ENCODE measurements at places on chromosomes 3 and 15.

DNA sequence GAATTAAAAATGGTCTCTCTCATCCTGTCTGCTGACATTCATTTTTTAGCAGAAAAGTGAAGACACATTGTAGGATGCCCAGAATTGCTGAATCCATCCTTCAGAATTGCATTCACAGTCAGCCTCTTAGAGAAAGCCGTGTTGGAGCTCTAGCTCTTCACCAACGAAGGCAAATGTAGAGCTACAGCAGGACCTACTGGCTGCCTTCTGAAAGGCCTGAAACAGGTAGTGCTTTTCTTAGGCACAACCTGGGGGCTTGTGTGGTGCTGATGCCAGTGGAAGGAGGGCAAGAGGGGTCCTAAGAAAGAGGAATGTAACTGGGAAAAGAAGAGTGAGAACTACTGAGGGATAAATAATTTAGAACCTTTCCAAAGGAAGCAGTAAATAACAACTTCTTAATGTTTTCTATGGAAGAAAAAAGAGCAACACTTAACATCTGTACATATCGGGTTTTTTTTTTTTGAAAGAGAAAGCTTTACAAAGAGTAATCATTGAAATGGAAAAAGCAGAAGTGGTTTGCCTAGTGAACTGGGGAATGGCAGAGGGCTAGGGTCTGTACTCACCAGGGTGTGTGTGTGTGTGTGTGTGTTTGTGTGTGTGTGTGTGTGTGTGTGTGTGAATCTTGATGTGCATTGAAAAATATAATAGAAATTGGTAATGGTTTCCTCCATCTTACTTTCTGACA is 297.8 kb downstream of the SATB1 start:
- no peak for DNase-seq

GRCh38 chr3:76152028-76152427 is 366.7 kb upstream of the ZNF717 start:
- no peak for DNase-seq

- no peak for DNase-seq
These were observed 68.1 kb upstream of the NMNAT3 start for GRCh38 chr3:139745831-139746230.

DNA sequence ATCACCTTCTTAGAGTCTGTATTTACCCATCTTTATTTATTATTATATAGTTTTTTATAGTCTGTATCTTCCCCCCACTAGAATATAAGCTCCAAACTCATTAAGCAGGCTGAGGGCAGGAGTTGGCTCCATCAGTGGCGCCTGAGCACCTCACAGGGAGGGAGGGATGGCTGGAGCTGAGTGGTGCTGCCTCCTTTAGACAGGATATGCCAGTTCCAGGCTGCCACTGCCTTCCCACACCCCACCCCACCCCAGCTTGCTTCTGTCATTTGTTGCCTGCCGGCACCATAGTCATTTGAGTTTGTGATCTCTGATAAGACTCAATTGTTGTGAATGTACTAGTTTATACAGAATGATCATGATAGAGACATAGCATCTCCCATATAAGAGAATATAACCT is 85.5 kb downstream of the KLHL25 start:
- no peak for DNase-seq

GRCh38 chr3:149933858-149934257 is 36.8 kb downstream of the PFN2 start:
- no peak for DNase-seq

DNA sequence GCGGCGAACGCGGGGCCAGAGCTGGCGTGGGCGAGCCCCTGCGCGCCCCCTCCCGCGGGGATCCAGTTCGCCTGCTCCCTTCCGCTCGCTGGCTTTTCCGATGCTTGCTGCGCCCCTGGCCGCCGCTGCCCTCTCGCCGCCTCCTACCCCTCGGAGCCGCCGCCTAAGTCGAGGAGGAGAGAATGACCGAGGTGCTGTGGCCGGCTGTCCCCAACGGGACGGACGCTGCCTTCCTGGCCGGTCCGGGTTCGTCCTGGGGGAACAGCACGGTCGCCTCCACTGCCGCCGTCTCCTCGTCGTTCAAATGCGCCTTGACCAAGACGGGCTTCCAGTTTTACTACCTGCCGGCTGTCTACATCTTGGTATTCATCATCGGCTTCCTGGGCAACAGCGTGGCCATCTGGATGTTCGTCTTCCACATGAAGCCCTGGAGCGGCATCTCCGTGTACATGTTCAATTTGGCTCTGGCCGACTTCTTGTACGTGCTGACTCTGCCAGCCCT is 721 bp downstream of the P2RY1 start:
- DNase-seq = peak; percentile 13

GRCh38 chr3:190458040-190458439 is 8.3 kb upstream of the TMEM207 start:
- DNase-seq = no peak

DNA sequence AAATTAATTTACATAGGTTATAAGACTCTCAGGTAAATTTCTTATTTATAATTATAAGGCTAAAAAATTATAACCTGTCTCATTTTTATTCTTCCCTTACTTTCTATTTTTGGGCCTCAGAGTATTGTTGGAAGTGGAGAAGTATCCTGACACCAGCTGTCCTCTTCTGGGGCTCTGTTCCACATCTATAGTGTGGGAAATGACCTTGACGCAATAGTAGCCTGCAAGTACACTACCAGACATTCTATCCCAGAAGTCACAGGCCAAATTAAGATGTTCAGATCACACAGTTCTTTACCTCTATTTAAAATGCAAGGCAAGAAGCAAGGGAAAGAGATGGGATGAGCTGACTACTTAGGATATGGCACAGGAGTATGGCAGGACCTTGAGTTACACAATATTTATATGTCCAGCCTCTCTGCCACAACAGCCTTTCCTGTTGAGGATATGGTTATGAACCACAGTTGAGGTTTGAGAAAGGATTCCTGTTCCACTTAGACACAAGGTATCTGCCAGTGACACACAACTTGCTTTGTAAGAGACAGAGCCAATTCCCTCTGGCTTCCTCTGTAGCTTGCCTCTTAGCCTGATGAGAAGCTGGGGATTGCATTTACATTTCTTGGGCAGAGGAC is 158.0 kb upstream of the IL12A start:
- DNase-seq = no peak

GRCh38 chr3:32886296-32886695 is 65.1 kb upstream of the CCR4 start:
- DNase-seq = no peak

- DNase-seq = peak; percentile 72
These were observed 293.7 kb downstream of the ARPP21 start for GRCh38 chr3:35932995-35933394.

DNA sequence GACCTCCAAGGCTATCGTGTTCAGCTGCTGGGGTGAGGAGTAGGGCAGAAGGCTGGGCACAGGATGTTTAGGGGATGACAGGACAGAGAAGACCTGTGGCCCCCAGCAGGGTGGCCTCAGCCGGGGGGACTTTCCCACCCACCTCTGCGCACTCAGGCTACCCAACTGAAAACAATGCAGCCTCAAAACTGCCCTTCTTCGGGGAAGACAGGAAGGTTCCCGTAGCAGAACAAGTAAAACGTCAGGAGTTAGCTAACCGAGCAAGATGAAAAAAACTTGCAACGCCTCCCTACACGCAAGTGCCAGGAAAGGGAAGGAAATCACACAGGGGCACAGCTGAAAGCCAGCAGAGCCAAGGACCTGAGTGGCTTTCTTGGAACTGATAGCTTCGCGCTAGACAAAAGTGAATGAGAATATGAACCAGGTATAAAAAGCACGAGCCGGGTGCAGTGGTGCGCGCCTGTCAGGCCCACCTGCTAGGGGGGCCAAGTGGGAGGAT is 38.4 kb upstream of the FURIN start:
- DNase-seq = no peak

- DNase-seq = no peak
These were observed 14.4 kb upstream of the TPRG1 start for GRCh38 chr3:189157232-189158007.

GRCh38 chr15:51869060-51869421 is 39.6 kb downstream of the TMOD3 start:
- DNase-seq = peak; percentile 45

- no peak for DNase-seq
These were observed 52.7 kb downstream of the RPN1 start for GRCh38 chr3:128597900-128598299.

DNA sequence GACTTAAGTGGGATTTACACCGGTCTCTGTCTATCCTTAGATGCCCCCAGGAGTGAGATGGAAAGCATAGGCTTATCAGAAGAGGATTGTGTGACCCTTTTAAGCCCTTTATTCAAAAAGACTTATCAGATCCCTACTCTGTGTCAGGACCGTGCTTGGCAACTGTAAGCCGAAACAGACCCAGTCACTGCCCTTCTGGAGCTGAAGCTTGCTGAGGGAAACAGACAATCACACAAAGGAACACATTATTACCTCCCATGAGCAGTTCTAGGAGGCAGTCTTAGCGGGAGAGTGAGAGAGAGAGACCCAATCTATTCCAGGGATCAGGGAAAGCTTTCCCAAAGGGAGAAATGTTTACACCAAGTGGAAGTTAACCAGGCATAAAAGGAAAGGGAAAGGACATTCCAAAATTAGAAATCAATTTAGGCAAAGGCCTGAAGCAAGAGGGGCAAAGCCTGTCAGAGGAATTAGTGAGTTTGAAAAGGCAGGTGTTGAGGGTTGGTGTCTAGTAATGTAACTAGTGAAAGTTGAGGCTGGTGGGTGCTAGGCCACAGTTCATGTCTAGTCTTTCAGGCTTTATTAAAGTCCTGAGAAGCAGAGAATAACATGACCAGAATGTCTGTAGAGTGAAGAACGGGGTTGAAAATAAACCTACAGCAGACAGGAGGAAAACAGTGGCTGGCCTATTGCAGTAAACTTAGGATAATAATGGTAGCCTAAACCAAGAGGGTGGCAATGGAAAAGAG is 86.7 kb downstream of the THBS1 start:
- DNase-seq = no peak

- peak; percentile 70 for DNase-seq
These were observed 164.8 kb upstream of the NUDT16 start for GRCh38 chr3:131216801-131217200.

GRCh38 chr3:134487406-134487805 is 1.5 kb downstream of the CEP63 start:
- no peak for DNase-seq

DNA sequence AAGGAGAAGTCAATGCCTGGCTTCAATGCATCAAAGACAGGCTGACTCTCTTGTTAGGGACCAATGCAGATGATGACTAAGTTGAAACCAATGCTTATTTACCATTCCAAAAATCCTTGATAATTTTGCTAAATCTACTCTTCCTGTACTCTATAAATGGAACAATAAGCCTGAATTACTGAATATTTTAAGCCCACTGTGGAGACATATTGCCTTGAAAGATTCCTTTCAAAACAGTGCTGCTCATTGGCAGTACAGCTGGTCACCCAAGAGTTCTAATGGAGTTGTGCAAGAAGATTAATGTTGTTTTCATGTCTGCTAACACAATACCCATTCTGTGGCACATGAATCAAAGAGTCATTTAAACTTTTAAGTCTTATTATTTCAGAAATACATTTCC is 181.0 kb upstream of the CBLB start:
- DNase-seq = no peak

- no peak for DNase-seq
These were observed 899.8 kb downstream of the MCTP2 start for GRCh38 chr15:95131131-95131556.

- DNase-seq = no peak
These were observed 184.8 kb upstream of the THRB start for GRCh38 chr3:24679429-24679828.

DNA sequence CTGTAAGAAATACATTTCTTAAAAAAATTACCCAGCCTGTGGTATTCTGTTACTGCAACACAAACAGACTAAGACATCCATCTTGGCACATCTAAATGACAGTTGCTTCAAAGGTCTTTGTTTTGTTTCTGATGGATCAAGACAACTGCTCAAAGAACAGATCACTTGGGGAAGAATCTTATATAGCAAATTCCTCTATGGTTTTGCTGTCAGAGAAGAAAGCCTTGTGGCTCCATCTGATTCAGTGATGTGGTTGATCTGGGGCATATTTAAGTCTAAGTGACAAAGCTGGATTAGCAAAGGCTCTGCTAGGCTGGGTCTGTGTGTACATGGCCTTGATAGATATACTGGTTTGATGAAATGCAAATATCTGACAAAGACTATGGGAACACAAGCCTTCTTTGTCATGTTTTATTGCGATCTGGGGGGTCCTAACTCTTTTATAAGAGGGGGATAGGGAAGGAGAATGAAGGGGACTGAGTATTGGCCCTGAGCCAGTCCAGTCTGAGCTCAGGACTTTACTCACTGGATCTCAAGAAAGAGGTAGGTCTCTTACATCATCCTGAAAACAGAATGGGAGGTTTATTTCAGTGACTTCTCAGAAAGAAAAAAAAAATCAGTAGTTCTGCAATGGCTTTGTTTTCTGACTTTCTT is 14.3 kb upstream of the LIMD1 start:
- no peak for DNase-seq

DNA sequence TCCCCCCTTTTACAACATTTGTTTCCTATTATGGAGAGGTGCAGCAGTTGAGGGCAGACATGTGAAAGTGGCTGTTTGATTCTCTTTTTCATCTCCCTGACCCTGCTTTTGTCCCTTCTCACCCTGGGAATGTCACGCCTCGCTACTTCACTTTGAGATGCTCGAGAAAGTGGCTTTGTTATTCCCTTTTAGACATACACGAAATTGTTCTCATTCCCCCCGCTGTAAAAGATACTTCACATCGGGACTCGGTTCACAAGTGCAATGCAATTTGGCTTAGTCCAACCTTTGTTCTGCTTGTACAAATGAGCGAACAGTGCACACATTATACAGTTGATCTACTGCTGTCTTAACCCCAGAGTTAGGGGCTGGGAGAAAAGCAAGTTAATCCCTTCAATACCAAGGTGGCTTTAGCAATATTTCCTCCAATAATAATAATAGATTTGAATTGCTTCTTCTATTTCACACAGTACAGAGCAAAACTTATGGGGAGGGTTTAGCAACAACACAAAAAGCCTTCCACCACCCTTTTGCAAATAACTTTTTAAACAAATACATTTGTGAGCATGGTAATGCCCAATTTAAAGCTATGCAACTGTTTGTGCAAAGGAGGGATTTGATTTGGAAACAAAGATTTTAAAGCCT is 5.7 kb upstream of the FOXB1 start:
- DNase-seq = no peak

DNA sequence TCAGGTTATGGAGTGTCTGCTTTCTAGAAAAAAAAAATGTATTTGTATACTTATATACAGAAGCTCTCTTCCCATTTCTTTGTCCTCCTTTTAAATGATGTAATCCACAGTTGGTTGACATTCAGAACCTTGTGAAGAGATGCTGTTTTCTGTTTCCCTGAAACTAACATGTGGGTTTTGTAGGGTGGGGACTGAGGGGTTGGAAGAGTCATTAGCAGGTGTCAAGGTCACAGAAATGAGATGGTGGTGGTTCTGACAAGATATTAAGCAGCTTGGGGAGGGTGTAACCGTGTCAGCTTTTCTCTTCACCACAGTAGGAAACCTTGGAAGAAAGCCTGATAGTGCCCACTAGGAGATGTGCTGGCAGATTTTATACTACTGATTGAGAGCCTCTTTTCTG is 2.4 kb downstream of the RASA2 start:
- no peak for DNase-seq

- DNase-seq = no peak
These were observed 23.3 kb downstream of the ANAPC13 start for GRCh38 chr3:134462331-134462941.

All from T1000 (cell line).